Daoy (cell line): ENCODE measurements at places on chromosomes 2 and 18. TPM values are rescaled to one million over a fixed set of nuclear protein-coding genes. Genes with fewer than 3 reads are reported as not detected.

DNA sequence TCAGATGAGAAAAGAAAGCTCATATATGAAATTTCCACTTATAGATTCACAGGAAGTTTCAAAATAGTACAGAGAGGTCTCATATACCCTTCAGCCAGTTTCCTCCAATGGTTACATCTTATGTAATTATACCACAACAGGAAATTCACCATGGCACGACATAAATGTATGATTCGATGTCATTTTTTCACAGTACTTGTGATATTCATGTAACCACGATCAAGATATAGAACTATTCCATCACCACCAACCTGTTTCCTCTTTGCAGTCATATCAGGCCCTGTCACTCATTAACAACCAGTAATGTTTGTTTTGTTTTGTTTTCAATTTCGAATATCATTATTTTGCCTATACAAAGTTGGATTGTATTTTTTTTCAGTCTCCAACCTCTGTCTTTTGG, 314.3 kb upstream of the POU3F3 start:
- DNase-seq = no peak

DNA sequence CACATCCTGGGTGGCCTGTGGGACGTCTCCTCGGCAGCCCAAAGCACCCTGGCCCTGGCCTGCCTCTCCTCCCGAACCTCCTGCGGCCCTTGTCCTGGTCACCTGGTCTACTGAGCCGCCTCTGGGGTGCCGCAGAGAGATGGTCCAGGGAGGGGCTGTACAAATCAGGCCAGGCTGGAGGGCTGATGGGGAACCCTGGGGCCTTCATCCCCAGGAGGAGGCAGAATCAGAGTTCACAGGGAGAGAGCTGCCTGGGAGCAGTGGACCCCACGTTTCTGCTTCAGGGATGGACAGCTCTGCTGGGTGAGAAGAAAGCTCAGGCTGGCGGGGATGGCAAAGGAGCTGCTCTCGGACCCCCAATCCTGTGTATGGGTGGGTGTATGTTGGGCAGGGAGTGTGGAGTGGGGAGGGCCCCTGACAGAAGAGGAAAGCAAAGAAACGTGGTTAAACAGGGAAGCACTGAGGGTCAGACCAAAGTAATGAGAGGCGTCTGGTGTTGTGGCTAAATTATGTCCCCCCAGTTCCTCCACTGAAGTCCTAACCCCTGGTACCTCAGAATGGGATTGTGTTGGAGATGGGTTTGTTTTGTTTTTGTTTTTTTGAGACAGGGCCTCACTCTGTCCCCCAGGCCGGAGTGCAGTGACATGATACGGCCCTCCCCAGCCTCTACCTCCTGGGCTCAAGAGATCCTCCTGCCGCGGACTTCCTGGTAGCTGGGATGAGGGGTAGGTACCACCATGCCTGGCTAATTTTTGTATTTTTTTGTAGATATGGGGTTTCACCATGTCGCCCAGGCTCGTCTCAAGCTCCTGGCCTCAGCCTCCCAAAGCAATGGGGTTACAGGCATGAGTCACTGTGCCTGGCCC, 73.4 kb upstream of the SMAD7 start:
- DNase-seq = no peak

GRCh38 chr2:217743966-217744761, 258.6 kb downstream of the TNS1 start:
- DNase-seq = no peak

Gene SNORC
- 0.29 and 0.30 TPM in 2 replicates for total RNA-seq

Gene CNRIP1
- 26.1 and 28.9 TPM in 2 replicates for total RNA-seq
